ENCODE measurements at places on chromosomes 16 and 17.

DNA sequence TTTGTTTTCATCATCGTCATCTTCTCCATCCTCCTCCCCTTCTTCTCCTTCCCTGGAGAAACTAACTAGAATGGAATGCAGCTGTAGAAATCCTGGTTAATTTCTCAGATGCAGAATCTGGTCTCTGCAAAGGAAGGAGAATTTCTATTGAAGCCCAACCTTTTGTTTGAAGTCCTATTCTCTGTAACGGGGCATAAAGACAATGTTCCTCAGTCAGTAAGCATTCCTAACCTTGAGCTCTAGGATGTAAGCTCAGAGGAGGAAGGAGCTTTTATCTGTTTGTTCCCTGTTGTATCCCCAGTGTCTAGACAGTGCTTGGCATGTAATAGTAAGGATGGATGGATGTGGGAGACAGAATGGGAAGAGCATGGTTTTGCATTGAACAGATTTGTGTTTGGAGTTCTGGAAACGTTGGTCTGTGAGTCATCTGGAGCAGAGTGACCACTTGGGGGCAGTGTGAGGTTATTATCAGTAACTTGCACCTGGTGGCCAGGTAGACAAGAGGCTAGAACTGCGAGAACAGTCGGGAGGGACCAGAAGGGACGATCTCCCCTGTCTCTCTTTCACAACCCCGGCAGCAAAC lies 363.7 kb downstream of the SNX29 start:
- peak; percentile 65 for DNase-seq

GRCh38 chr16:12157517-12158093 lies 181.1 kb downstream of the SNX29 start:
- peak; percentile 60 for DNase-seq

GRCh38 chr16:82395212-82395611 lies 225.2 kb upstream of the MPHOSPH6 start:
- DNase-seq, result no peak

DNA sequence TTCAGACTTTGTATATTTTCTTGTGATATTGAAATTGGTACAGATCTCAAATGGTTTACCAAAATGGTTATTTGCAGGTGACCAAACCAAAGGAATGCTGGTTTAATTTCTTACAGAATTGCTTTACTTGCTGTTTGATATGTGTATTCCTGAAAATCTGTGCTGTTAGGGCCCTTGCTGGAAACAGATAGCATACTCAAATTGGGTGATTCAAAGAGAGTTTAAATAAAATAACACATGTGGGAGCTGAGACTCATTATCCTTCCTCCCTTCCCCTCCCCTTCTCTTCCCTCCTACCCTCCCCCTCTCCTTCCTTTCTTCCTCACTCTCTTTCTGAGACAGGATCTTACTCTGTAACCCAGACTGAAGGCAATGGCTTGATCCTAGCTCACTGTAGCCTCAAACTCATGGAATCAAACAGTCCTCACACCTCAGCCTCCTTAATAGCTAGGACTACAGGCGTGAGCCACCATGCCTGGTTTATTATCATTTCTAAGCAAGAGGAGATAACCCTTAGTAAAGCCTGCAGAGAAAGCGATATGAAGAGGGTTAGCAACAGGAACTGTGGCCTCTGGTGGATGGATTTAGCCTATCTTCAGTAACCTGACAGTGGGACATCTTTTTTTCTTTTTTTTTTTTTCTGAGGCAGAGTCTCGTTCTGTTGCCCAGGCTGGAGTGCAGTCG lies 141.9 kb downstream of the BCAS3 start:
- no peak for DNase-seq

DNA sequence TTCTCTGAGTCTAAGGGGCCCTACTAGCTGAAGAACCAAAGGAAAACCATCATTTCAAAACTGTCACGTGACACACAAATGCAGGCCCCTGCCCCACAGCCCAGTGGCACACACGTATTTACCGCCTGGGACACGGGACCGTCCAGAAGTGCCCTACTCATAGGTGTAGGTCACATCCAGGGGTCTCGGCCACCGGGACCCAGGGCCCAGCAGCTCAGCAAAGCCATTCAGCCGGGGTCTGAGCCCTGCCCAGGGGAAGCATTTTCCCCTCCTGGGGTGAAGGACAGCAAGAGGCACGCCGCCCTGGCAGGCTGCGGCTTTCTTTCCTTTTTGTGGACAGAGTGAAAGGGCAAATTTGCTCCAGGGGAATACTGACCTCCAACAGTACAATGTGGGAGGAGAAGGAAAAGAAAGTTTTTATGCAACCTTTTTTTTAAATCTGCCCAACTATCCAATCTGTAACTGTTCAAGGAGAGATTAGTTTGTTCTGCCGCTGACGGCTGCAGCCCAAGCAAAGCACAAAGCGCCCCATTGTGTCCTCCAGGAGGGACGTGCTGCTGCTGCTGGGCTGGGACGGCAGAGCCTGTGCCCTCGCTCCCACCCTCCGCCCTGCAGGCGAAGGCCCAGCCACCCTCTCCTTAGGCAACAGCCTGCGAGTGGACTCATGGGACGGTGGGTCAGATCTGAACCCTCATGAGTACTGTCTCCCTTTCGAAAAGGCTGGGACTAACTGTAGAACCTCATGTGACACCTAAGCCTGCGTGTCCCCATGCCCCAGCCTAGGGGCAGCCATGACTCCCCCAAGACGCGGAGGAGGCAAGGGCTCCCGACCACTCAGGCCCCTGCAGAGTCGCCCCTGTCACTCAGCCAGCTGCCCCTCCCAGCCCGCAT lies 21.3 kb downstream of the SLC7A5 start:
- DNase-seq, result no peak

DNA sequence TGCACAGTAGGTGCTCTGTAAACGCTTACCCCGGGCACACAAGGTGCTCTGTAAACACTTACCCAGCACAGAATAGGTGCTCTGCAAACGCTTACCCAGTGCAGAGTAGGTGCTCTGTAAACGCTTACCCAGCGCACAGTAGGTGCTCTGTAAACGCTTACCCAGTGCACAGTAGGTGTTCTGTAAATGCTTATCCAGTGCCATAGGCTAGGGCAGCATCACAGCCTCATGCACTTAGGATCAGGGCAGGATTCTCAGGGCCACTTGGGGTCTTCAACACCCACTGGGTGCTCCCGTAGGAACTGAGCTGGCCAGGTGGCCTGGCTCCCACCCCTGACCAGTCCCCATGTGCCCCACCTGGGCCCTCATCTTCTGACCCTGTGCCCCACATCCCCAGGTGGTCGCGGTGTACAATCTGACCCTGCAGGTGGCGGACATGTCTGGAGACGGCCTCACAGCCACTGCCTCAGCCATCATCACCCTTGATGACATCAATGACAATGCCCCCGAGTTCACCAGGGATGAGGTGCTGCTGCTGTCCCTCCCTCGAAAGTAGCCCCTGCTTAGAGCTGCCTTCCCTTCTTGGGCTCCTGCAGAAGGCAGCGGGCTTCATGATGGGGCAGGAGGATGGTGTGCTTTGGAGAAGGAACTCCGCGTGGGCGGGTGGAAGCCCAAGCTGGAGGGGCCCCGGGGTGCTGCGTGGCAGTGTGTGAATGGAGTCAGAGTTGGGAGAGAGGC lies 13.1 kb downstream of the SLC22A31 start:
- DNase-seq, result no peak

DNA sequence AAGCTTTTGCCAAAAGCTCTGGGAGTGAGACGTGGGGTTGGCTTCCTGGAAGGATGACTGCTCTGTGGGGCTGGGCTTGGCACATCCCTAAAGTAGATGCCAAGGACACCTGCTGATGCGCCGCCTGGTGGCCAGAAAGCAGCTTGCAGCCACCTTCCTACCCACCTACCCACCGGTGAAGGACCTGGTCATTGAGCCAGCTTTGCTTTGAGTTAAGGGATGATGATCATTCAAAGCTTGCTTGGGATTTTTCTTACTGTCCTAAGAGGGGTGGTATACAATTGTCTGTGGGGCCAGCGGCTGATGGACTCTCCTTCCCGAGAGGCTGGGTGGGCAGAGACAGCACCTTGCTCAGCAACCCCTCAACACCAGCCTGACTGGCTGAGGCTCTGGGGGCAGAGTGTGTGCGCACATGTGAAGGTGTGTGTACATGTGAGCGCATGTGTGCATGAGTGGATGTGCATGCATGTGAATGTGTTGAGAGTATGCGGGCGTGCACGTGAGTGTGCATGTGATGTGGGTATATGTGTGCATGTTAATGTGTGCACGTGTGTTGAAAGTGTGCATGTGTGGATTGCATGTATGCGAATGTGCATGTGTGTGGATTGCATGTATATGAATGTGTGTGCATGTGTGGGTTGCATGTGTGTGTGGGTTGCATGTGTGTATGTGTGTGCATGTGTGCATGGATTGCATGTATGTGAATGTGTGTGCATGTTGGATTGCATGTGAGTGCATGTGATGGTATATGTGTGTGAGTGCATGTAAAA lies 18.6 kb downstream of the C1QTNF1 start:
- no peak for DNase-seq

DNA sequence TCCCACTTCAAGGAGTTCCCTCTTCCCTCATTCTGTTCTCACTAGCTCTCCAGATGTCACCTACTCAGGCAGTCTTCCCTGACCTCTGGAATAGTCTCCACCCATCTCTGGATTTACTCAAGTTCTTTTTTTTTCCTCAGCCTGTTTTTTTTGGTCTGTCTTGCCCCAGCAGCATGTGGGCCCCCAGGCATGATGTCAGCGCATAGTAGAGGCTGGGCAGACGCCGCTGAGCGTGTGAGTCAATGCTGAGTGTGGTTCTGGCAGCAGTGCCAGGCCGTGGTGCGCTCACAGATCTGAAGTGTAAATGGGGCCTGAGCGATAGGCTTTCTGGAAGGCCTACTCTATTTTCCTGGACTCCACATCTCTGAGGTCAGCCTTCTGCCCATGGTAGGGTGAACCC lies 2.7 kb upstream of the KCNJ18 start:
- peak; percentile 61 for DNase-seq

DNA sequence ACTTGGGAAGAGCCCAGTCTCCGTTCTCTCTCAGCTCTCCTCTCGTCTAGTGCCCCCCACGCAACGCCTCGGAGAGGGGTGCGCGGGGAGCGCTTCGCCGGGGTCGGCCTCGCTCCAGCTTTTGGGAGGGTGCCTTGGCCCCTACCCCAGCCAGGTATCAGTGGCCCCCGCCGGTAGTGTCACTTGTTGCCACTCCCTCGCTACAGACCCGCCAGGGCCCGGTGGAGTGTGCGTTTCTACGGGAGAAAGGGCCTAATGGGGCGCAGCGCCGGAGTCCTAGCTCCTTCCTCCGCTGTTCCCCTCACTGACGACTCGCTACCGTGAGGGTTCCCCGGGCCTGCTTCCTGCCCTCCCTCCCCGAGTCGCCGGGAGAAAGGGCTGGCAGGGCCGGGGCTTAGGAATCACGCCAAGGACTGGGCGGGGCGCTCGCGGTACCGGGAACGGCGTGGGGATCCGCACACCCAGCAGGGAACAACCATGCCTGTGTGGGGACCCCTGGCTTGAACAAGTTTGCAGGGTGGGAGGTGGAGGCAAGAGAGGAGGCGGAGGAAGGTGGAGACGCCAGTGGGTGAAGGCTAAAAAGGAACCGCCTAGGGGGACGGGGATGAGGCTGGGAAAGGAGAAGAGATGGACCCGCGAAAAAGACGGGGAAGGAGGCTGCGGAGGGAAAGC lies 997 bp upstream of the CDH11 start:
- DNase-seq, result peak; percentile 72

- DNase-seq, result peak; percentile 86
Observed at GRCh38 chr17:37067555-37068111, 118.9 kb downstream of the AATF start.

DNA sequence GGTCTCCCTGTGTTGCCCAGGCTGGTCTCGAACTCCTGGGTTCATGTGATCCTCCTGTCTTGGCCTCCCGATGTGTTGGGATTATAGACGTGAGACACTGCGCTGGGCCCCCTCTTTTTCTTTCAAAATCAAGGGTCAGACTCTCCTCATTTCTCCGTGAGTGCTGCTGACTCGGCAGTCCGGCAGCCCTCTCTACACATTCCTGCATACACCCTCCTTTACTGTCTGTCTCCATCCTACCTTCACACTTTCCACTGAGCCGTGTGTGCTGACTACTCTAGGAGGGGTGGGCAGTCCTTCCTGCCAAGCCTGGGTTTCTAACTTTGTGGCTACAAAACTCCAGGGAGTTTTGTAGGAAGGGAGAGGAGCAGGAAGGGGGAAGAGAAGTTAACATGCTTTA lies 195.2 kb downstream of the PARN start:
- no peak for DNase-seq

- DNase-seq, result no peak
Observed at GRCh38 chr16:89456419-89456959, 33.9 kb downstream of the ANKRD11 start.
